SJSA1 (cell line): ENCODE measurements at places on chromosomes 4 and X.

DNA sequence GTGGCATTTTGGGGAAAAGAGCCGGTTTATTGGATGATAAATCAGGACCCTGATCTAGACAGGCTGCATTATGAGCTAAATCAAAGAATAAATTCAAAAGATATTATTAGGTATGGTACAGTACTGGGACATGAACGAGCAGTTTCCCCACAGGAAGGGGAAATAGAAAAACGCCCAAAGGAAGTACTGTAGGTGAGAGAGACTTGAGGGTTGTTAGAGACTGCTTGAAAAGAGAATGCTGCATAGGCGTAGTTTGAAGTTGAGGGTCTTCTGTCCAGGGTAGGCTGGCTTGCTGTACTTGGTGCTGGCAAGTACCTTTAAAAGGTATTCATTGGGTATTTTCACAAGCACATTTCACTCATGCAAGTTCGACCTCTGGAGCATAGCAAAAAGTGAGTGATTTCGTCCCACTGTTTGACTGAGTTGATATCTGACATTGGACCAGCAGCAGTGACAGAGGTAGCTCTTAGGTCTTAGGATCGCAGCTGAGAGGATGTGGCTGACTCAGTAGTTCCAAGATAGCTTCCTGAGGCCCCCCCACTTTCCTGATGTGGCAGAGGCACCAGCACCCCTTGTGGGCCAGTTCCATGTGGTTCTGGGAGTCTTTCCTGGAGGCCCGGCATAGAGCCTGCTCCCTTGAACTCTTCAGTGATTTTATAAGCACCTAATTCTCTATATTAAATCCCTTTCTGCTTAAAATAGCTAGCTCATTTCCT is 64.3 kb downstream of the TMEM131L start:
- no peak for DNase-seq

DNA sequence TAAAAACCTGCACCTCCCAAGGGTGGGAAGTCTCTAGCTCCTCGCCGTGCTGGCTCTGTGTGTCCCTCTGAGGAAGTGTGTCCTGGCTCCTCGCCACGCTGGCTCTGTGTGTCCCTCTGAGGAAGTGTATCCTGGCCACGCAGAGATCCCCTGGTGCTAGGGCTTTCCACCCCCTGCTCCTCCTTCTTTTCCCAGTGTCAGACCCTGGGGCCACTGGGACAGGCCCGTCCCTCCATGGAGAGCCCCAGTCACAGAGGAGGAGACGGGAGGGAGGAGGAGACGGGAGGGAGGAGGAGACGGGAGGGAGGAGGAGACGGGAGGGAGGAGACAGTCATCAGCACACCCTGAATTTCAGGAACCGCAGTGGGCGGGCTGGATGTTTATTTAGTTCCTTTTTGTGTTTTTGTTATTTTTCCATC is 53.8 kb upstream of the HGFAC start:
- peak; percentile 92 for DNase-seq

DNA sequence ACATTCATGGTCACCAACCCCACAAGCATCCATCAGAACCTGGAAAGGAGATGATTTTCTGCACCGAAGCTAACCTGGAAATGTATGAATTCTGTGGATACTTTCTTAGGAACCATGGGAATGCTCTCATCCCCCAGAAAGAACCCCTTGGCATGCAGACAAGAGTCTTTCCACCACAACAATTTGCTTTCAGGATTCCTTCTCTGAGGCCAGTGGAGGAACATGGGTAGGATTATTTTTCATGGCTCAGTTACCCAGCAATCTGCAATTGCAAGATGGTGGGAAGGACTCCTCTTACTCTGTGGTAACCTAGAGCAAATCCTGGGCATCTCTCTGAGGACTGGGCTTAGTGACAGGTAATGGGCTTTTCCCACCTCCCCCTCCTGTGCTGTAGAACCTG is 131.9 kb upstream of the MSX1 start:
- no peak for DNase-seq

DNA sequence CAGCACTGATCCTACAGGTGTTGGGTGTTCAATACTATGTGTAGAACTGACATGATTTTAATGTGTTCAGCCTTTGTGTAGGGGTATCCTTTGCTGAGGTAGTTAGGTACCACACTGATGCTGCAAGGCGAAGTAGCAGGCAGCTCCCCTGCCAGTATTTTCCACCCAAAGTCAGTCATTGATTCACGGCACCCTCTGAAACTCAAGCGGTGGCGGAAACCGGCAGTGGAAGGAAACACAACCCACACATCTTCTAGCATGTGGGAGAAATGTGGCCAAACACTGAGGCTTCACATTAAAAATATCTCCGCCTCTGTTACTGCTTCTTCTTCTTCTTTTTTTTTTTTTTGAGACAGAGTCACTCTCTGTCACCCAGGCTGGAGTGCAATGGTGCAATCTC is 126.3 kb downstream of the AASDH start:
- DNase-seq = no peak

- peak; percentile 34 for DNase-seq
Measured at GRCh38 chr4:99088023-99088449, 552 bp downstream of the ADH5 start.
